ENCODE measurements at places on chromosomes 11 and 22.
A peak's percentile ranks its signal among the peaks of the same experiment; 100 is the strongest.

- DNase-seq: no peak
Observed at GRCh38 chr11:46438211-46438610, 46.6 kb upstream of the CHRM4 start.

DNA sequence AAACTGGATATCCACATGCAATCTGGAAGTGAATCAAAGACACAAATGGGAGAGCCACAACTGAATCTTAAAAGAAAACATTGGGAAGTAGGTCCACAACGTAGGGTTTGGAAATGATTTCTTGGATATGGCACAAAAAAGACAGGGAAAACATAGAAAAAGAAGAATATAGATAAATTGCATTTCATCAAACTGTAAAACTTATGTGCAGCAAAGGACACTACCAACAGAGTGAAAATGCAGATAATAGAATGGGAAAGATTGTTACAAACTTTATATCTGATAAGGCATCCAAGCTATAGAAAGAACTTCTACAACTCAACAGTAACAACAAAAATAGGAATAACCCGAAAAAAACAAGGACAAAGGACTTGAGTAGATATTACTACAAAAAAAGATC, 89.6 kb downstream of the ZNF280B start:
- no peak for DNase-seq

GRCh38 chr22:32644252-32645100, 157.0 kb upstream of the TIMP3 start:
- no peak for DNase-seq

DNA sequence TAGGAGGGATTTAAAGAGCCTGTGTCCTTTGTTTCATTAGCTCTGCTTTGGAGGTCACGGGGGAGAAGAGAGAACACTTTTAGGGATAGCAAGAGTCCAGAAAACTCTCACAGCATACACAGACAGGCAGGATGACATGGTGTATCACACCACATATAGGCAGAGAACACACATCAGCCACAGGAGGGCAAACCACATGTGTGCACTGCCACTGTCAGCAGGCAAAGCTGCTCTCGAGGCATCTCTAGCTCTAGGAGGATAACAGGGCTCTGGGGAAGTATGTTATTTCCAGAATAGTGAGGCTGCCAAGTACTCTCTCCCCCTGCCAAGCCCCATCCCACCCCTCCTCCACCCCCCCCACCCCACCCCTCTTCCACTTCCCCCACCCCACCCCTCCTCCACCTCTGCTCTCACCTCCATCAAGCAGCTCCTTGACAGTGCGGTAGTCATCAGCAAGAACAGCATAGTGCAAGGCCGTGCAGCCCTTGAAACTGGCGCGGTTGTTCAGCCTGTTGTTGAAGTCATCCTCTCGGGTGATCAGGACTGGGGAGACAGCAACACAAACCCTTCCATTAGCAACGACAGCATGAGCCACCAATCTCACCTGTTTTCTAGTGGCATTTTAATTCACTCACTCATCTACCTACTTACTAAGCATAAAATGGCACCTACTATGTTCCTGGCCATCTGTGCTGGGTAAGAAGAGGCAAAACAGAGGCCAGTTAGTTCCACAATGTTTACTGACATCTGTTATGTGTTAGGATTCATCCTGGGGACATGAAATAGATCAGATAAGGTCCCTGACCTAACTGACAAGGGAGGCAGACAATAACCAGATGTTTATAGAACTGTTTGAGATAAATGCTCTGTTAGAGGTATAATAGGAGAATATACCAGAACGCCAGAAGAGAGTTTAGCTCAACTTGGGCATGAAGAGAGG, 75.6 kb downstream of the CLPB start:
- no peak for DNase-seq

DNA sequence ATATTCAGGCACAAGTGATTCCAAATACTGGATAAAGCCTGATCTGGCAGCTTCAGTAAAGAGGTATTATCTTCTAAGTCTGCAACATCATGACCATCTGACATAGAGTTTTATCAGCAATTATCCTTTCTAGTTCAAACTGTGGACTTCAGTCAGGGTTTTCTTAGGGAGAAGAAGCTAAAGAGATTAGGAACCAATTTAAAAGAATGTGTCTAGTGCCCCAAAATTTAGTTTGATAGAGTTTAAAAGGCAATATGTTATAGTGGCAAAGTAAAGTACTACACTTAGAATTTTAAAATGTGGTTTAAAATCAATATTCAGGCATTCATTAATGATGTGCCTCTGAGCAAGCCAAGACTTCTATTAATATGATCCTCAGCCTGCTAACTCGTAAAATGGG, 5.4 kb downstream of the PAK1 start:
- DNase-seq: no peak

GRCh38 chr11:134365011-134365925, 33.5 kb downstream of the GLB1L2 start:
- DNase-seq: no peak

GRCh38 chr11:62547691-62548281, 1.2 kb upstream of the AHNAK start:
- no peak for DNase-seq

DNA sequence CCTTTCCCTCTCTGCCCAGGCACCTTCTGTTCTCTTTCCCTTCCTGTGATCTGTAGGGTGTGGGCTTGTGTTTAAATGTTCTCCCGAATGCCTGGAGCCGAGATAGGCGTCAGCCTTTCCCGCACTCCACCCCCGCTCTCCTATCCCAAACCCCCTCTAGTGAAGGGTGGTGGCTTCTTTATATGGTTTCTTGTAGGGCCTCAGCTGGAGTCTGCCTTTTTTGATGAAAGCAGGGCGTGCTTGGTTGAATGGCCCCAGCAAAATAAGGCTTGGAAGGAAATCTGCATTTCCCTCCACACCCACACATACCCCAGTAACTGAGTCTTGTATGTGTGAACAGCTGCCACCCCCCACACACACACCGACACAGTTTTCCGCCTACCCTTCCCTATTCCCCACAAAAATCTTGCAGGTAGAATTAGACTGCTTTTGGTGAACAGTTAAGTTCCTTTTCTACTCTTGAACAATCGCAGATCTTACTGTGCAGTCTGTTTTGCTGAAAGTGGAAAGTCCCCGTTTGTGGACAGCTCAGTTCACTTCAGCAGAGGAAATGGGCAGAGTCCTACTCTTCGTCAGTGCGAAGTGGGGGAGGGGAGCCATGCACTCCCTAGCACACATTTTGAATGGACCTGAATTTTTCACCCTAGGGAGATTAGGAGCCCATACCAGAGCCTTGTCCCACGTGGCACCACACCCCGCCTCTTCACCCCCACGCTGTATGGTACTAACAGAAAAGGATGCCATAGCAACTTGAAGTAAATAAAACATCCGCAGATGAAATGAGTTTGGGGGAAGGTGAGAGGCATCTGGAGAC, 25.5 kb upstream of the GRK2 start:
- peak; percentile 57 for DNase-seq

DNA sequence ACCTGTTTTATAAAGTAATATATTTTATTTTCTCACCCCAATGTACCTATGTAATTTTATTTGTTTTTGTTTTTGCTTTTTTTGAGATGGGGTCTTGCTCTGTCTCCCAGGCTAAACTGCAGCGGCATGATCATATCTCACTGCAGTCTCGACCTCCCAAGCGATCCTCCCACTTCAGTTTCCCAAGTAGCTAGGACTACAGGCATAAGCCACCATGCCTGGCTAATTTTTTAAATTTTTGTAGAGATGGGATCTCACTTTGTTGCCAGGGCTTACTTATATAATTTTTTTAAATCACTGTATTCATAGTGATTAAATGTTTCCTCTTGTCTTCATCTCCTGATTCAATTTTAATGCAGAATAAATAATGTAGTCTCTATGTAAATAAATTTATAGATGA, 13.2 kb upstream of the DNAJB7 start:
- no peak for DNase-seq
